ENCODE measurements at places on chromosomes 6 and 20.

DNA sequence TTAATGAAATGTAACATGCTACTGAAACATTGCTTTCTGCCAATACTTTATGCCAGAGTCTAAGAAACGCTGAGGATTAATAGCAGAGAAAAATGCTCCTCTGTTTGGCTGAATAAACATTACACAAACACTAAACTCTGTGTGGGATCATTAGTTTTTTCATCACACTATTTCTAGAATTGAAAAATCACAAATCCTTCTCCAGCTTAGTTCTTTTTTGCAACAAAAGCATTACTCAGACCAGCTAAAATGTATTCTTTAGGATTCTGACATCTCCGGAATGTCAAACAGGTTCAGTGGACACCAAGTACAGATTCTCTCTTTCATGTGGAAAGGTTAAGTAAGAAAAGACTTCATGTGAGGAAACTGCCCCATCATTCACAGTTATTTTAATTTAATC, 226.9 kb downstream of the SIM1 start:
- no peak for DNase-seq

GRCh38 chr6:48834706-48835105, 628.3 kb downstream of the MMUT start:
- DNase-seq: no peak

DNA sequence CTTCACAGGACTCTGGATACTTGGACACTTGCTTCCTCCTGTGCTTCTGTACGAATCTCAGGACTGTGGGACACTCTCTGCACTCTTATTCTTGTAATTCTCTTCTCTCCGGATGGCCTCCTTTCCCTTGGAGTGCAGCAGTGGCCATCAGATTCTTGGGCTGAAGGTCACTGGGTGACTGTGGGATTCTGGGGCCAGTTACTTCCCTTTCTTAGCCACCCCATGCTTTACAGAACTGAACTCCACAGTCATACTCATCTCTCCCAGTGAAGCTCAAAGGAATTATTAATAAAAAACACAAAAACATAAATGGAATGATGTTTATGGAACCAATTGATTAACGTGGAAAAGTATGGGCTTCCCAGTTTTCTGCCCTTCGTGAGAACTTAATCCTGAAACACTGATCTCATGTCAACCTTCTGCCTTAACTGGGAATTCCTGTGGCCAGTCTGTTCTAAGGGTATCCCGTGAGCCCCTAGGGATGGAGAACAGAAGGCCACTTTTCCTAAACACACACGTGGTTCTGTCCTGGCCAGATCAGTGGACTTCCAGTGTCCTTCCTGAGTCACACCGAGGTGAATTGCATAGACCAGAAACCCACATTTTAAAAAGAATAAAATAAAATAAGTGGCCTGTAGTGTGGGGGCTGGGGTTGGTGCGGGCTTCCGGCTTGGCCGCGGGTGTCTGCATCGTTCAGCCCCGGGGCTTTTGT, 23.6 kb upstream of the HLA-E start:
- DNase-seq: no peak

DNA sequence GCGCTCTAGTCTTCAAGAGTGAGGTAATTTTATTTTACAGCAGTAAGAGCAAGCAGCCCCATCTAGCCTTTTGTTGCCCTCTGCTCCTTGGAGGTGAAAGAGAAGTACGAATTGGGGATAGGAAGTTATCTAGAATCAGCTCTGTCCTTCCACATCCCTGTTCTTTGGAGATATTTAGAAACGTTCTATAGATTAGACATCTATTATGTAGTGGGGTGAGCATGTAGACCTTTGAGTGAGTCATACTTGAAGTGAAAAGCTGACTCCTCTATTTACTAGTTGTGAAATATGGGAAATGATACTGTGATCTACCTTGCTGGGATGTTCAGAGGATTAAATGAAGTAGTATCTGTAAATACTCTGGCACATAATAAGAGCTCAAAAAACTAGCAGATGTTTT, 36.0 kb upstream of the SLC35D3 start:
- DNase-seq: no peak

DNA sequence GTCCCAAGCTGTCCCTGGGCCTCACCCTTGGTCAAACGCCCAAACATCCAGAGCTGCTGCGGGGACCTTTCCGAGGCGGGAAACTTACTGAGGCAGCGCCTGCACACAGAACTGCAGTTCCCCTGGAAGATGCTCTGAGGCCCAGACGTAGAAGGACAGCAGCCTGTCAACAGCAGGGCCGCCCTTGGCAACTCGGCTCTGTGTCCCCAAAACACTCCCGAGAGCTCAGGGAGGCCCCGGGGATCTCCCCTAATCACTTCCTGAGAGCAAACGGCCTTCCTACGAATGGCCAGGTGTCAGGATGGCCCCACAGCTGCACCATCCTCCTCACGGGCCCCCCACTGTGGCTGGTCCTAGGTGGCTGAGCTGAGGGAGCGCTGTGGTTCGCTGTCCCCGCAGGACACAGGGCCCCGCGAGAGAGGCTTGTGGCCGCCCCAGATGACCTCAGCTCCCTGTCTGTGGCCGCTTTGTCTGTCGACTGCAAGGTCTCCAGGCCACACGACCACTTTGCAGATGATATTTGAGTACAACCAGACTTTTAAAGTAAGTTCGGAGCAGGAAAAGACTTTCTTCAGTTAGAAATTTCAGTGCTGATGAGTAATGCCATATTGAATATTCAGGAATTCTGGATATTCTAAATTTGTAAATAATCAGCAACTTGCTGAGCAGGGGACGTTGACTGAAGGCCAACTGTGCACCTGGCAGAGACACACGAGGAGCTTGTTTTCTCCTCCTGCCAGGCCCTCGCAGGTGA, 46.0 kb downstream of the DLL1 start:
- no peak for DNase-seq

- peak; percentile 55 for DNase-seq
Observed at GRCh38 chr20:5222919-5223634, 93.7 kb downstream of the PROKR2 start.

DNA sequence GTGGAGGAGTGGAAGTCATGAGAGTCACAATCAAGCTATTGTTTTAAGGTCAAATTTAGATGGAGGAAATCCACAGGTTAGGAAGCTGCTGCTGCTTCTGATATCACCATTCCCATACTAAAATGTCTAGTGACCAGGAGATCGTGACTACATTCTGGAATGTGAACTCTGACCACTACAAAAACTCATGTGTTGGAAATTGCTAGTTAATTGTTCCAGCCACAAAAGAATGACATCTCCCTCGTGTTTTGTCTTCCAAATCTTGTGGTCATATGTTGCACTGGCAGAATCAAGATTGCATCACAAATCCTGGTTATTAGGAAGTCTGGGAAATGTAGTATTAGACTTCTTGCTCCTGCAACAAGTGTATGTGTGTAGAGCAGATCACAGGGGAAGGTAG, 441.9 kb downstream of the CD109 start:
- no peak for DNase-seq

- no peak for DNase-seq
Observed at GRCh38 chr6:113401231-113401630, 455.9 kb upstream of the MARCKS start.

GRCh38 chr20:62318400-62319345, 15.9 kb downstream of the ADRM1 start:
- no peak for DNase-seq

GRCh38 chr6:30735668-30736314, 6.7 kb downstream of the FLOT1 start:
- peak; percentile 76 for DNase-seq

DNA sequence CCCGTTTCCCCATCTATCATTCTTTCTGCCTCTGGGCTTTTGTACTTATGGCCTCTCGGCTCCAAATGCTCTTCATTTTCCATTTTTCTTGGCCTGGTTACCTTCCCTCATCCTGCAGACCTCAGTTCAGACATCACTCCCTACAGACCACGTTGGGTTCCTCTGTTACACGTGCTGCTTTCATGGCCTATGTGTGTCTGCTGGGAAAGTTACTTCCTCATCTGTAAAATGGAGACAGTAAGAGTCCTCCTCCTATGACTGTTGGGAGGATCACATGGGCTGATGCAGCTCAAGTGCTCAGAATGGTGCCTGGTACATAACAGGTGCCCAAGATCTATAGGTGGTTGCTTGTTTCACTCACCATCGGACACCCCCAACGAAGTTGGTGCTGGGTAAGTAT, 13.5 kb downstream of the KCNK17 start:
- no peak for DNase-seq

- DNase-seq: no peak
Observed at GRCh38 chr6:36224918-36225461, 28.4 kb downstream of the BRPF3 start.

DNA sequence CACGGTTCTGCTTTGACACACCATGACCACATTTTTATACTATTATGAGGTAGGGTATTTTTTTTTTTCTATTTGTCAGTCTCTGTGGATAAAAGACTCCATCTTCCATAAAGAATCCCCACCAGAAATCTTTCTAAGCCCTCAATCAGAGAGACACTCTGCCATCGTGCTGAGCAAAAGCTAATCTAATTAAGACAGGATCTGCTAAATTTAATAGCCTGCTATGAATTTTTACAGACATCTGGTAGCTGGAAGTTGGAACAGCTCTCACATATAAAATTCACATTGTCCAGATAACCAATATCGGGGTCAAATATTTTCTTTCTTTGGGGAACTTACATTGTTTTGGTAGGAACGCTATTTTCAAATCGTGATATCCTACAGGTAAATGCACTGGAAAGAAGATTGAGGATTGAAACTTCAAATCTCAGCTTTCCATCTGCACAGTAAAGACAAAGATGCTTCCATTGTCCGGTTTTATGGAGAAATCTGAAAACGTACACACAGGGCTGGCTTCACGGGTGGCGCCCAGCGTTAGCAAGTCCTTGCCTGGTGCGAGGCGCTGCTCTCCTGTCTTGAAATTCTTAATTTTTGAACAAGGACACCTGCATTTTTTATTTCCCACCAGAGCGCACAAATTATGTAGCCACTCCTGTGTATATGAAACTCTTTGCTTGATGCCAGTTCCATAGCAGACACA, 573.8 kb upstream of the NOX3 start:
- no peak for DNase-seq

DNA sequence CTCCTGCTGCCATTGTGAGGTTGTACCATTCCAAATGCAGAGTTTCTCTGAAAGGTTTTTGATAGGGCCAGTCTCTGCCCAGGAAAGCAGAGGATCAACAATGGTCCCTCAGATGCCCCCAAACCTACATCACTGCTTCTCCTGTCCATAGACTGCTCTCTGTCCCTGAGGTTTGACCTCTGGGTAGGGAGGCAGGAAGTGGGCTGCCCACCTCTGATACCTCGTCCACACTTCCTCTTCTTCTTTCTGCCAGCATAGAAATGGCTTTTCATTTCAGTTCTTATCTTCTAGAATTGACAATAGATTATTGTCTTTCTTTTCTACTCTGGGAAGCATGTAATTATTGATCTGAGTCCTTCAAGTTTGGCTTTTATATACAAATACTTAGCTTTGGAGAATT, 170.6 kb downstream of the TRMT11 start:
- no peak for DNase-seq

- DNase-seq: no peak
Observed at GRCh38 chr20:7272512-7272911, 505.0 kb downstream of the BMP2 start.

- peak; percentile 41 for DNase-seq
Observed at GRCh38 chr6:138520463-138520862, 21.2 kb upstream of the NHSL1 start.

DNA sequence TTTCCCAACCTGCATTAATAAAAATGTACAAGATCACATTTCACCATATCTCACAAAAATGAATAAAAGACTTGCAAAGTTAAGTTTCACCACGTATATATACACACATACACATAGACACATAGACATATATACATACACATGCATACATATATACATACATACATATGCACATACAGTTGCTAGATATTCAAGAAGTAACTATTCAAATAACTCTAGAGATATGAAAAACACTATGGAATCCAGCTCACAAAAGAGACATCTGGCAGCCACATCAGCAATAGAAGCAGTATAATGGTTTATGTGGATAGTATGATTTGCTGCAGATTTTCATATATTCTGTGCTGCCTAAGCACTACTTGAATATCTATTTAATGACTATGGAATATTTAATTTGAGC, 28.1 kb downstream of the PAK5 start:
- no peak for DNase-seq

- peak; percentile 31 for DNase-seq
Observed at GRCh38 chr6:7052443-7053011, 55.2 kb upstream of the RREB1 start.

GRCh38 chr6:126650931-126651330, 311.0 kb downstream of the CENPW start:
- DNase-seq: no peak

DNA sequence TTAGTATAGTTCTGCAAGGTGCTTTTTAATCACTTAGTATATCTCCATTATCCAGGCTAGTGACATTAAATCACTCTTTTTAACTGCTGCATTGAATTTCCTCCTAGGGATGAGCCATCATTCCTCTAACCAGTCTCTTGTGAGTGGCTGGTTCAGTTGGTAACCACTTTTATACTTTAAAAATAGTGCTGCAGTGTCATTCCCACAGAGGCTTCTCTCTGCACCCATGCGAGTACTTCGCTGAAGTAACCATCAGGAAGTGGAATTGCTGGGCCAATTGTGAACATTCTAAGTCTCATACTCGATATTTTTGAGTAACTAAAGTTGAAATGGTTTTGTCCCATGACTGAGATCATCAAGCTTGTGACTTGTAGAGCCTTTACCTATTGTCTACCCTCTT, 2.1 kb downstream of the BTN3A2 start:
- DNase-seq: no peak

GRCh38 chr20:25629816-25630499, 6.1 kb upstream of the NANP start:
- DNase-seq: no peak

DNA sequence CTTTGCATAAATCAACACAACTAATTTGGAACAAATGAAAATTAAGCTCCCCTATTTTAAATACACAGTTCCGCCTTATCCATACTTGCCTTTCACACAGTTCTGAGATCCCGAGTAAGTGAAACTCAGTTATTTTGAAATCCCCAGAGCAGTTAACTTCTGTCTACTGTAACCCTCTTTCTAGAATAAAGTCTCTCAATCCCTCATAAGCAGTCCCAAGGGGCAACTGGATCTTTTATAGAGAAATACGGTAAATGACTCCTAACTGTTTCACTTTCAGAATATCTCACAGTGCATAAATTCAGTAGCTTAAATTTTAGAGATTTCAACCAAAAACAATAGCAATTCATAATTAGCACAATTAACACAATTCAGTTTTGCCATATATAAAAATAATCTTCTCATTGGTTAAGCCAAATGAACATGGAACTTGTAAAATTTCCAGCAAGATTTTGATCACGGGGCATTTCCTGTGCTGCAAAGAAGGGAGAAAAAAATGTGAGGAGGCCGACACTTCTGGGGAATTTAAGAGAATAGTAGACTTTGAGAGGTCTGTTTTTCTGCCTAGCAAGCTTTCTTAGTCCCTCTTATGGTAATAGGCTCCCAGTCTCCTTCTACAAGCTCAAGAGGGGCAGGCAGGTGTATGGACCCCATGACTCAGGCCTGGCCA, 78.3 kb downstream of the KIF6 start:
- DNase-seq: no peak

DNA sequence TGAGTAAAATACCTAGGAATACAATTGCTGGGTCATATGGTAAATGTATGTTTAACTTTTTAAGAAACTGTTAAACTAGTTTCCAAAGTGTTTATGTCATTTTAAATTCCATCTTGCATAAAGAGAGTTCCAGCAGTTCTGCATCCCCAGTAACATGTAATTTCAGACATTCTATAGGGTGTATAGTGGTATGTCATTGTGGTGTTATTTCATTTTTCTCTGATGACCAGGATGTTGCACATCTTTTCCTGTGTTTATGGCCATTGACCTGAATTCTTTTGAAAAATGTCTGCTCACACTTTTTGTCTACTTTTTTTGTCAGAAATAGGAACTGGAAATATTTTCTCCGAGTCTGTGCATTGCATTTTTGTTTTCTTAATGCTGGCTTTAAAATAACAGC, 128.9 kb downstream of the TMEM200A start:
- DNase-seq: no peak
